GM23248 (cell line): ENCODE measurements at places on chromosomes 1 and 21.

DNA sequence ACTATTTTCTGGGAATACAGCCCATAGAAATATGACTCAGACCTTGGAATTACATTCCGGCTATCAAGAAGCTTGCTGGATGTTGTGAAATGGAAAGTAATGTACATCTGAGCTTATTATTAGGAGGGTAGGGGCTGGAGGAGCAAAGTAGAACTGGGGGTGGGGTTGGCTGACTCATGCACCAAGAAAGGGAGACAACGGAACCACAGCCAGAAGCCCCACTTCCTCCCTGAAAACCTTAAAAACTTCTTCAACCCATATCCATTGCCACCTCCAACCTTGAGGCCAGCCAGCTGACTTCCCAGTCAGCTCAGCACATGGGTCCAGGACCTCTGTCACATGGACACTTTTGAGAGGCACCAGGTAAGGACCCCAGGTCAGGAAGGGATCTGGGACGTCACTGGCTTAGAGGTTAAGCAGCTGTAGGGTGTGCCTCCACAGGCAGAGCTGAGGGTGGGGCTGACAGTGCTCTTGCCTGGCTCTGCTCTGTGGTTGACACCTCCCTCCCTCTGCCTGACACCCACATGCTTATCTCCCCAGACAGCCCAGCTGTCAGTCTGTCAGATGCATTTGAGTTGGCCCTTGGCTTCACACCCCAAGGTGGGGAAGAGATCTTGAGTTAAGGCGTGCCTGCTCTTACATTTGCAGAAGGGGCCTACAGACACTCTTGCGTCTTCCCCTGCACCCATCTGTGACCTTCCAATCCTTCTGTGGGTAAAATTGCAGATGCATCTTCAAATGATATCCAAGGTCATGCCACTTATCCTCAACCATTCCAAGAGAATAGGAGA, 5.7 kb upstream of the ZNF683 start:
- peaks cover 27% of the 10 kb centered on the region for H3K4me1 ChIP-seq
- H3K27ac ChIP-seq, result peak overlapping the region; percentile 85
- no peaks in the 10 kb centered on the region for H3K36me3 ChIP-seq
- peak; percentile 93 for DNase-seq
- no peaks in the 10 kb centered on the region for H3K27me3 ChIP-seq

- peak; percentile 89 for DNase-seq
- no peak overlapping the region for H3K27ac ChIP-seq
- peaks cover 12% of the 10 kb centered on the region; the same call in 1 of the 2 replicates for H3K4me1 ChIP-seq
- H3K36me3 ChIP-seq, result no peaks in the 10 kb centered on the region
- no peaks in the 10 kb centered on the region for H3K27me3 ChIP-seq
Measured at GRCh38 chr1:233668725-233669294, 54.9 kb downstream of the KCNK1 start.

DNA sequence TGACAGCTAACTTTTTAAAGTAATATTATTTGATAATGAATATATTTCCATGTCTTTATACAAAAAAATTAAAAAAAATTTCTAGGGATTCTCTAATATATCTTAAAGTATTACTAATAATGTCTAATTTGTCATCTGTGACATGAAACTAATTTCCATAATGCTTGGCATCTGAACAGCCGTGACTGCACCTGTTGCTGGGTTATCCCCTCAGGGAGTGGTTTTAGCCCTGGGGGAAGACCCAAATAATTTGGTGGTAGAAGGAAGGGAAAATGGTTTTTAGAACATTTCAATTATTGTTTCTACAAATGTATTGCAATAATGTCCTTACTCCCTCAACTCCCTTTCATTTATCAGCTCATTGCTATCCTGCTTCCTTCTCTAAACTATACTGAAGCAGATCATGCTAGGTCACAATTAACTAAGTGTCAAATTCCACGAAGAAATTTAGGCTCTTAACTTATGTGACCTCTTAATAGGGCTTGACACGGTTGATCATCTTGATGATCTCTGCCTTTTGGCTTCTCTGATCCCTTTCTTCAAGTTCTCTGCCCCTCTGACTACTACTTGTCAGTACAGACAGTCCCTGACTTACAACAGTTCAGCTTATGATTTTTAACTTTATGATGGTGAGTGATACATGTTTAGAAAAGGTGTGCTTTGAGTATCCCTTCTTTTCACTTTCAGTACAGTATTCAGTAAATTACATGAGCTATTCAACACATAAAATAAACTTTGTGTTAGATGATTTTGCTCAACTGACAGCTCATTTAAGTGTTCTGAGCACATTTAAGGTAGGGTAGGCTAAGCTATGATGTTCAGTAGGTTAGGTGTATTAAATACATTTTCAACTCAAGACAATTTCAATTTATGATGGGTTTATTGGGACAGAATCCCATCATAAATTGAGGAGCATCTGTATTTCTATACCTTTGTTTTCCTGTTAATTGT, 26.4 kb upstream of the DPH5 start:
- H3K4me1 ChIP-seq, result peaks cover 8% of the 10 kb centered on the region; the same call in 1 of the 2 replicates
- no peaks in the 10 kb centered on the region for H3K36me3 ChIP-seq
- H3K4me3 ChIP-seq, result no peak overlapping the region
- no peaks in the 10 kb centered on the region for H3K27me3 ChIP-seq
- no peak for DNase-seq

GRCh38 chr1:234868296-234869147, 258.5 kb upstream of the IRF2BP2 start:
- no peak for DNase-seq
- no peaks in the 10 kb centered on the region for H3K36me3 ChIP-seq
- H3K27me3 ChIP-seq, result no peaks in the 10 kb centered on the region
- no peak overlapping the region for H3K4me3 ChIP-seq
- H3K4me1 ChIP-seq, result peaks cover 15% of the 10 kb centered on the region; the same call in 1 of the 2 replicates
- H3K27ac ChIP-seq, result no peak overlapping the region

GRCh38 chr1:58722967-58723366, 23.1 kb upstream of the MYSM1 start:
- no peak overlapping the region for H3K27ac ChIP-seq
- H3K4me1 ChIP-seq, result peaks cover 53% of the 10 kb centered on the region
- no peaks in the 10 kb centered on the region for H3K36me3 ChIP-seq
- peak; percentile 30 for DNase-seq
- H3K27me3 ChIP-seq, result no peaks in the 10 kb centered on the region
- no peak overlapping the region for H3K4me3 ChIP-seq

DNA sequence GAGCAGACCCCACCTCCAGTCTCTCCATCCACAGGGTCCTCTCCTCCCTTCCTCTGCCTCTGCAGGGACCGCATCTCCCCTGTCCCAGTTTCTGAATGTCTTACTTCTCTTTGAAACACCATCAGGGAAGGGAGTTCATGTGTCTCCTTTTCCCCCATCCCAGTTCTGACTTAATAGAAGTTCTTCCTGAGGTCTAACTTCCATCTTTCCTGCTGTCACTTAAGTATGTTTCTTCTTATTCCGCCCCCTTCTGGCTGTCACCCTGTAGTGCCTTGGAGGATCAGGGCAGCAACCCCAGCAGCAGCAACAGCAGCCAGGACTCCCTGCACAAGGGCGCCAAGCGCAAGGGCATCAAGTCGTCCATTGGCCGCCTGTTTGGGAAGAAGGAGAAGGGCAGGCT, 29.3 kb downstream of the MYOG start:
- H3K4me1 ChIP-seq, result peaks cover 17% of the 10 kb centered on the region
- H3K4me3 ChIP-seq, result no peak overlapping the region
- H3K27ac ChIP-seq, result no peak overlapping the region
- peaks cover 6% of the 10 kb centered on the region; the same call in 1 of the 2 replicates for H3K36me3 ChIP-seq
- DNase-seq, result no peak
- H3K27me3 ChIP-seq, result no peaks in the 10 kb centered on the region

GRCh38 chr1:175887521-175887920, 144.1 kb upstream of the TNR start:
- no peaks in the 10 kb centered on the region for H3K27me3 ChIP-seq
- DNase-seq, result no peak
- H3K27ac ChIP-seq, result no peak overlapping the region
- H3K4me3 ChIP-seq, result no peak overlapping the region

- H3K36me3 ChIP-seq, result no peaks in the 10 kb centered on the region
- DNase-seq, result no peak
- H3K27ac ChIP-seq, result no peak overlapping the region
Measured at GRCh38 chr1:175845338-175845737, 101.9 kb upstream of the TNR start.

DNA sequence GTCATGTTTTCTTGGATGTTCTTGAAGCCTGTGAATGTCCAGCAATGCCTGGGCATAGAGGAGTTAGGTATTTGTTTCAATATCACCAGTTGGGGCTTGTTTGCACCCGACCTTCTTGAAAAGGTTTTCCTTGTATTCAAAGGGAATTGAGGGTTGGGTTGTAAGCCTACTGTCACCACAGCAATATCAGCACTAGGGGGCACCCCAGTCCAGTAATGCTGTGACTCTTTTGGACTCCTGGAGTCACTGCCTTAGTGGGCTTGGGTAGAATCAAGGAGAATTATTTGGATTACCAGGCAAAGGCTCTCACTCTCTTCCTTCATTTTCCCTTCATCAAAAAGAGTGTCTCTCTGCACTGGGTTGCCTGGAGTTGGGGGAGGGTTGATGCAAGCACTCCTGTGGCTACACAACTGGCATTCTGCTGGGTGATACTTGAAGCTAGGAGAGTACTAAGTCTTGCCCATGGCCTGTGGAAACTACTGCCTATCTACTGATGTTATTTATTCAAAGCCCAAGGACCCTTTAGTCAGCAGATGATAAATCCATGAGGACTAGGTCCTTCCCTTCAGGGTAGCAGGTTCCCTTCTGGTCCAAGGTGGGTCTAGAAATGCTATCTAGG, 34.5 kb downstream of the OR10R2 start:
- no peak overlapping the region for H3K4me3 ChIP-seq
- peak; percentile 37 for DNase-seq
- H3K27ac ChIP-seq, result no peak overlapping the region
- no peaks in the 10 kb centered on the region for H3K27me3 ChIP-seq

GRCh38 chr1:1259951-1260600, 13.6 kb upstream of the C1QTNF12 start:
- DNase-seq, result no peak
- H3K4me3 ChIP-seq, result no peak overlapping the region
- no peaks in the 10 kb centered on the region for H3K27me3 ChIP-seq

DNA sequence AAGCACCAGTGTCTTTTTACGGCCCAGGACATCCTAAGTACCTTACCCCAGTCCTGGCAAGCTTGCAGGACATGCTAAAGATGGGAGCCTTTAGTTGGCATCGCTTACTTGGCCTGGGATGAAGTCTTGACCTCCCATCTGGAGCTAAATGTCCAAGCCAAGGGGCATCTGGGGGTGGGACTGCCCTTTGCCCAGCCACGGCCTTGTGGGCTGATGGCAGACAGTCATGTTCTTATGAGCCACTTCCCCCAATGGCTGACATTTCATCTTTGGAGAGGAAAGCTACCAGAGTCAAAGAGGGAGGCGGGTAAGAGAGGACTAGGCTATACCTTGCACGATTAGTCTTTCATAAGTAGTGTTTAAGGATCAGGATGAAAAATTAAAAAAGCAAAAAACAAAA, 32.2 kb downstream of the OPTC start:
- no peaks in the 10 kb centered on the region for H3K36me3 ChIP-seq
- H3K4me3 ChIP-seq, result no peak overlapping the region
- H3K4me1 ChIP-seq, result peaks cover 23% of the 10 kb centered on the region

DNA sequence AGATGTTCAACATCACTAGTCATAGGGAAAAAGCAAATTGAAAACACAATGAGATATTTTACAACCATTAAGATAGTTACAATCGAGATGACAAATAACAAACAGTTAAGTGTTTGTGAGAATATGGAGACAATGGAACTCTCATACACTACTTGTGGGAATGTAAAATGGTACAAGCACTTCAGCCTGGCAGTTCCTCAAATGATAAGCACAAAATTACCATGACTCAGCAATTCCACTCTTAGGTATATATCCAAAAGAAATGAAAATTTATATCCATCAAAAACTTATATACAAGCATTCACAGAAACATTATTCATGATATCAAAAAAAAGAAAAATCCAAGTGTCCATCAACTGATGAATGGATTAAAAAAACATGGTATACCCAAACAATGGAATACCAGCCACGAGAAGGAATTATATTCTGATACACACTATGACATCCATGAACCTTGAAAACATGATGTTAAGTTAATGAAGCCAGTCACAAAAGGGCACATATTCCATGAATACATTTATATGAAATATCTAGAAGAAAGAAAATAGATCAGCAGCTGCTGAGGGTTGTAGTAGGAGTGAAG, 76.4 kb downstream of the EVI5 start:
- no peak overlapping the region for H3K27ac ChIP-seq
- DNase-seq, result no peak

DNA sequence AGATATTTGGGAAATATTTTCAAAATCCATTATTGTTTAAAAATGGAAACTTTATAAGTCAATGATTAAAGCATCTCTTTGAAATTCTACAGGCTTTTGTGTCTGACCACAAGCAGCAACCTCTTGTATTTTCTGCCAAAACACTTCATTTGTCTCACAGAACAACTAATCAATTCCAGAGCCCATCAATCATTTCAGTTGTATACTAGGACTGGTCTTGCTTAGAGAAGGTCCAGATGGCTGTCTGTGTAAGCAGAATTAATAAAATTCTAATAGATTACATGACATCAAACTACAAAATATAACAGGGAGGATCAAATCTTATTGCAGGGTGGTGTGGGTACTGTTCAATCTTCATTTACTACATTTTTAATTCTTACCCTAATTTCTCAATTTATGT, 76.4 kb downstream of the ACBD6 start:
- H3K27me3 ChIP-seq, result no peaks in the 10 kb centered on the region
- DNase-seq, result no peak
- no peak overlapping the region for H3K4me3 ChIP-seq
- H3K36me3 ChIP-seq, result peaks cover 4% of the 10 kb centered on the region; the same call in 1 of the 2 replicates
- H3K4me1 ChIP-seq, result no peaks in the 10 kb centered on the region
- no peak overlapping the region for H3K27ac ChIP-seq

- DNase-seq, result no peak
- no peaks in the 10 kb centered on the region for H3K36me3 ChIP-seq
- H3K27ac ChIP-seq, result no peak overlapping the region
- H3K4me1 ChIP-seq, result no peaks in the 10 kb centered on the region
- no peaks in the 10 kb centered on the region for H3K27me3 ChIP-seq
Measured at GRCh38 chr1:76266762-76267161, 192.2 kb downstream of the ST6GALNAC3 start.

DNA sequence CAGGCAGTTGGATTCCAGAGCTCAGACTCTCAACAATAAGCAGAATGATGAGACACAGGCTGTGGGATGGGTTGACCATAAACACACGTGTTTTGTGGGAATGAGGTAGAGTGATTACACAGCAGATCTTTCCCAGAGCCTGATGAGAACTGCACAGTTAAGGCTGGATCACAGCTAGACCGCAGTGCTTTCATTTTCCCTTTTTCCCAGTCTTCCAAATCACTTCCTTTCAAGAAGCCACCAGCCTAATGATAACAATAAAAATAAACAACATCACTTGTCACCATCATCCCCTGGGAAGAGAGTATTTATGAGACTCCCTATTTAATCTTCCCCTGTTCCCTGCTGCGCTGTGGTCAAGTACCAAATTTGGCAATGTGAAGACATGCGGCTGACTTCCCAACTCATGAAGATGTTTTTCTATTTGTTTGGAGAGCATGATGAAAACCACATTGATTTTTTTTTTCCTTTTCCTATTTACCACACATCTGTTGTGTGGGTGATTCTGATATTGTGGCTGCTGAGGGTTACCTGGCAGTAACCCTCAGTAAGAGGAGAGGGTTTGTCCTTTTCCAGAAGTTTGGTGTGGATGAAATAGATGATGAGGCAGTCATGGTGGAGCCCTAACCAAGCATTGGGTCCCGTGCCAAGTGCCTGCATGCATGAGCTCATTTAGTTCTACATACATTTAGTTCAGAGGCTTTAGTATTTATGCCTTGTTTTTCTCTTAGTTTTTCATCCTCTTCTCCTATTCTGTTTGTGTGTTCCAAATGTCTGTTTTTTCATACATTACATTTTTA, 248.9 kb upstream of the HOOK1 start:
- peak overlapping the region; percentile 62 for H3K4me3 ChIP-seq
- H3K27me3 ChIP-seq, result no peaks in the 10 kb centered on the region
- H3K4me1 ChIP-seq, result peaks cover 14% of the 10 kb centered on the region
- peak; percentile 93 for DNase-seq
- H3K36me3 ChIP-seq, result no peaks in the 10 kb centered on the region
